ENCODE measurements at places on chromosomes 7 and 10.

DNA sequence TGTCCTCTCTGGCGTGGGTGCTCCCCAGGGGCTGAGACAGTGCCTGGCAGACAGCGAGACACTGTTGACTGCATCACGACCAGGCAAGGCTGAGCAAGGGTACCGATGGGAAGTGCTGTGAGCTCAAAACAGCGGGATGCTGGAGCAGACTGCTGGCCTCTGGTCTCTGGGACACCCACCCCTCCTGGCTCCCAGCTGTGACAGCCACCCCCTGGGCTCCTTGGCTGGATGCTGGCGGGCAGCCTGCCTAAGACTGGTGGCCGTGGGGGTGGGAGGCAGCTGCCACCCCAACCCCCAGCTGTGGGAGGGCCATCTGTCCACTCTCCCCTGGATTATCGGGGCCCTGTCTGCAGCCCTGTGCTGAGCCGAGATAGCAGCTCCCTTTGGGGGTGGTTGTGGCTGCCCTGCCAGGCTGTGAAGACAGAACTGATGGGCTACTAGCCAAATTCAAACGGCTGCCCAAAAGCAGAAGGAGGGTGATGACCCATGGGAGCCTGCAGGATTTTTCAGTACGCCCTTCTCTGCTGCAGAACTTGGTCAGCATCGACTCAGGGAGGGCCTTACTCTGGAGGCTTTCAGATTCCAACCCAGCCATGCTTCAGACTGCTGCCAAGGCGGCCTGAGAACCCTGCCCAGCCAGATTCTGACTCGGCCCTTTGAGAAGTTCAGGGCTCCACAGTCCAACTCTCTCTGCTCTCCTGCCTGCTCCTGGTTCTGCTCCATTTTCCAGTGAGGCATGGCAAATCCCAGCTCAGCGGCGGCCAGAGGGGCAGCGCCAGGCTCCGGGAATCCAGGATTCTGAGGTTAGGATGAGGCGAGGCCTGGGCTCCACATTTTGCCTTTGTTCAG lies 125.3 kb downstream of the NEURL1 start:
- peak; percentile 90 for DNase-seq

DNA sequence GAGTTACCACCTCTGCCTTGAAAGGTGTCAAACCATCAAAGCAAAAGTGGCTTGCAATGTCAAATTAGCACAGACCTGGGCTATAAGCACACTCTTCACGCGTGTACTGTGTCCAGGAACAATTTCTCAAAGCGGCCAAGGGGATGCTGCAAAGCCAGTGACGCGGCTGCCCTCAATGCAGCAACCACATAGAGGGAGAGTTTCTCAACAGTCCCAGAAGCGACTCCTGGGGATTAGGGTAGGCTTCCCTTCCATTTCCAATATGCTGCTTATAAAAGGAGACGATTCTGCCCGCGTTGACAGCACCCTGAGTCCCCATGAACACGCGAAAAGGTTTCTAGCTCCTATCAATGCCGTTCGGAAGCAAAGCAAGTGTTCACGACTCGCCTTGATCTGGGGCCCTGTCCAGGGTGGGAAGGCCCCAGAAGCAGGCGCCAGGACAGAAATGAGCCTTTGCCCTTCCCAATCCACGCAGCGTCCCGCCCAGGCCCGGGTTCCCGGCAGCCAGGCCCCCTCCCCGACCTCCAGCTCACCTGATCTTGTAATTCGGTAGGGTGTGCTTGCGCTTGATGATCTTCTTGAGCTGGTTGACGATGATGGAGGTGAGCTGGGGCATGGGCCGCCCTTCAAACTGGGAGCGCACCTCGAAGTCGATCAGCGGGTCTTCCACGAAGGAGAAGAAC lies 1.3 kb downstream of the PDZD8 start:
- DNase-seq, result peak; percentile 64

GRCh38 chr10:110863361-110863760 lies 8.4 kb upstream of the PDCD4 start:
- DNase-seq, result no peak

DNA sequence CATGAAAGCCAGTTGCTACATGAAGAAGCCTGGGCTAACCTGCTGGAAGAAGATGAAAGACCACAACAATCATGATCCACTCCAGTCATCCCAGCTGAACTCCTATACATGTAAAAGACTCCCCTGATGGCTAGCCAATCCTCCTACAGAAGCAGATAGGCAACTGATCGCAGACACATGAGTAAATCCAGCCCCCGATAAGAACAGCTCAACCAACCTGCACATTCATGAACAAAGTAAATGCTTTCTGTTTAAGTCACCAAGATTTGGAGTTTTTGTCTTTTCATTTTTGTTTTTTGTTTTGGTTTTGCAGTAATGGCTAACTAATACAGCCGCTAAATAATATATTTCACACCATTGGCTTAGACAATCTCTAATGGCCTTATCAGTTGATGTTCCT lies 53.7 kb downstream of the PRLHR start:
- DNase-seq, result no peak

DNA sequence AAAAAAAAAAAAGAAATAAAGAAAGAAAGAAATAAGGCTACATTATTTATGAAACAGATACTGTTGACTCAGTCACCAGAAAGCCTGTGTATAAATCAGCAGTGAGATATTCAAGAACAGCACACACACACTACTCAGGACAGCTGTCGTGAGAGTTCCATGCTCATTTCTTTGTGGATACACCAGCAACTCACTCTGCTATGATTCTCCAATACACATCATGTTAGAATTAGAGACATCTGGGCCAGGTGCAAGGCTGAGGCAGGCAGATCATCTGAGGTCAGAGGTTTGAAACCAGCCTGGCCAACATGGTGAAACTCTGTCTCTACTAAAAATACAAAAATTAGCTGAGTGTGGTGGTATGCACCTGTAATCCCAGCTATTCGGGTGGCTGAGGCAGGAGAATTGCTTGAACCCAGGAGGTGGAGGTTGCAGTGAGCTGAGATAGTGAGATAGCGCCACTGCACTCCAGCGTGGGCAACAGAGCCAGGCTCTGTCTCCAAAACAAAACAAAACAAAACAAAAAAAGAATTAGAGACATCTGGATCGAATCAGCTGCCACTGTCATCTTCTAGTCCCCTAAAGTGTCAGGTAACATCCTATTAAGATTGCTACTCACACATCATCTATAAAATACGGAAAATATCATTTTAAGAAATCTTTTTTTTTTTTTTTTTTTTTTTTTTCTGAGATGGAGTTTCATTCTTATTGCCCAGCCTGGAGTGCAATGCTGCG lies 11.2 kb upstream of the NUPR2 start:
- DNase-seq, result no peak

GRCh38 chr7:15998617-15999016 lies 312.1 kb upstream of the MEOX2 start:
- no peak for DNase-seq

DNA sequence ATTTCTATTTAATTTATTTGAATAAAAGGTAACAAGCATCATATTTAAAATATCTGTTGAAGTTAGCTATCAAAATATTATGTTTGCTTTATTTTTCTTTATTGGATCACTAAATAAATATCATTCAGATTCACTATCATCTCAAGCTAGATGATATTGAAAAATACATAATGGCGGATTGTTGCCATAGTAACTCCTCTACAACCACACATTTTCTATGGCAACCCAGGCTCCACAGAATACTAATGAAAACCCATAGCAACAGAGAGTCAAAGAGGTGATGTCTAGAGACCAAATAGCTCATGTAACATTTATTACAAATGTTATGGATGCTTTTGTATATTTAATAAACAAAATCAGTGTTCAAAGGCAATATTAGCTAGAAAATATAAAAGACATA lies 148.9 kb upstream of the CDK1 start:
- DNase-seq, result no peak

GRCh38 chr7:106878748-106879439 lies 13.8 kb downstream of the PIK3CG start:
- no peak for DNase-seq

GRCh38 chr7:131026297-131027000 lies 292.4 kb upstream of the KLF14 start:
- DNase-seq, result peak; percentile 36

GRCh38 chr10:102906507-102906906 lies 11.6 kb upstream of the CNNM2 start:
- no peak for DNase-seq

DNA sequence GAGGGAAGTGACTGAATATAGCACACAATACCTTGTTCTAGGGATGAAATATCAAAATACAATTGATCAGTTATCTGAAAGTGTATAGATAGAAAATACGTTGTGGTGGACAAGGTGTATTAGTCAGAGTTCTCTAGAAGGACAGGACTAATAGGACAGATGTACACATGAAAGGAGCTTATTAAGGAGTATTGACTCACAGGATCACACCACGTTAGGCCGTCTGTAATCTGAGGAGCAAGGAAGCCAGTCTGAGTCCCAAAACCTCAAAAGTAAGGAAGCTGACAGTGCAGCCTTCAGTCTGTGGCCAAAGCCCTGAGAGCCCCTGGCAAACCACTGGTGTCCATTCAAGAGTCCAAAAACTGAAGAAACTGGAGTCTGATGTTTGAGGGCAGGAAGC lies 406.1 kb downstream of the MDFIC start:
- DNase-seq, result no peak

- no peak for DNase-seq
Observed at GRCh38 chr10:104032144-104032775, 53.4 kb downstream of the COL17A1 start.

GRCh38 chr7:15925608-15926007 lies 239.1 kb upstream of the MEOX2 start:
- no peak for DNase-seq

- DNase-seq, result no peak
Observed at GRCh38 chr10:5951167-5951711, 26.1 kb downstream of the IL15RA start.

DNA sequence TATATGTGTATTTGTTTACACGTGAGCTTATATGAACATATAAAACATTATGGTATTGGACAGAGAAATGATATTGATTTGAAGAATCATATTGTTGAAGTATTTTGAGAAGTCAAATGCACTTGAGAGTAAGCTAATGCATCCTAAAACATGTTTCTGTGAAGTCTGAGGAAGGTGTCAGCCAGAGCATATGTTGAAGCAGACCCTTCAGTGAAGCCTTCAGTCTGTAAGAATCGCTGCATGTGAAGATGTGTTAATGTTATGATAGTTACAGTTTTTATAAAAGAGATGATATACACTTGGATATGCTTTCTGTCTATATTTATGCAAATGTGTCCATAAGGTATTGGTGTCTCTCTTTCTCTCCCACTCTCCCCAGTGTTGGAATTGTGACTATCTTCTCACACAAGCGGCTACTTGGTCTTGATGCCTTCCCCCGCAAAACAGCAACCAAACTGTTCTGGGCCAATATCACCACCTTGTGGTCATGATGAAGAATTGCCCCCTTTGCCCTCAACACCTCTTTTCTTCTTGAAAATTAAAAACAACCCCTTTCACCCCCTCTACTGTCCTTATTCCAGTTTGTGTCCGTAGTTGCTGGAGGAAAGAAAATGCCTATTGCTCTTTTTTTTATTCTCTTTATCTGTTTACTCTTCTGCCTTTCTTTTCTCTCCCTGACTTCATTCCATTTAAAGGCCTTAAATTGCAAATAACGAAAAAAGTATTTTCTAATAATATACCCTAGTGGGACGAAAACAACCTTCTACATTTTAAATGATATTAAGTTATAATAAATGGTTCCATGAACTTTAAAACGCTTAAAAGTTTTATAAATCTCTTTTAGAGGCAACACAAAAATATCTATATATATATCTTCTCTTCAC lies 64.9 kb downstream of the IKZF1 start:
- no peak for DNase-seq

GRCh38 chr7:95960706-95961244 lies 188.4 kb downstream of the DYNC1I1 start:
- DNase-seq, result no peak

DNA sequence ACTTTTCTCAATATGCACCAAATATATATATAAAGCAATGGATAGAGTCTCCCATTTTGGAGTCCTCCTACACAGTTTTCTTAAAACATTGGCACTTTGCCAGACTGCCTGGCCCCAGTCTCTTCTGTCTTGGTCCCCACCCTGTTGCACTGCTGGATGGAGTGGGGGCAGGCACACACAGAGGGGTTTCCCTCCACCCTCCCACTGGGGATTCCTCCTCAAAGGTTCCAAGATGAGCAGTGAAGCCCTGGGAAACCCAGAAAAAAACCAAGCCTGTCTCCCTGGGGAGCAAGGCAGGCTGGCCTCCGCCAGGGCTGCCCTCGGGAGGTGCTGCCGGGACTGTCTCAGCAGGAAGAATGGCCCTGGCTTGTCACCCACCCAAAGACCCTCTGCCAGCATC lies 68.0 kb downstream of the SH3PXD2A start:
- DNase-seq, result no peak

GRCh38 chr10:89351780-89352597 lies 24.2 kb downstream of the IFIT3 start:
- peak; percentile 81 for DNase-seq

DNA sequence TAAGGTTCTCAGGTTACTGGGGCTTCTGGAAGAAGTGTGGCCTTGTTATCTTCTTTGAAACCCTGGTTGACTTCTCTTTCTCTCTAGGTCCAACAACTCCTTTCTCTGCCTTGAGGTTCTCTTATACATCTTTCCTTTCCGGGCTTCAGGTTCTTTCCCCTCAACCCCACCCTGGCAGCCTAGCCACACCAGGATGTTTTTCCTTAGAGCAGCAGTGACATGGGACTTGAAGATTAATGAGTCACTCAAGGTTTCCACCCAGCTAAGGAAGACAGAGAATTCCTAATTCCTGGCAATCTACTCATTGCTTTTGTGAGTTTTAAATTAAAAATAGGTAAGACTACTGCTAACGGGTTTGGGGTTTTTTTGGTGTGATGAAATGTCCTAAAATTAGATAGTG lies 121.8 kb upstream of the HPS1 start:
- DNase-seq, result no peak

GRCh38 chr7:95405800-95406199 lies 9.6 kb upstream of the PON3 start:
- no peak for DNase-seq

DNA sequence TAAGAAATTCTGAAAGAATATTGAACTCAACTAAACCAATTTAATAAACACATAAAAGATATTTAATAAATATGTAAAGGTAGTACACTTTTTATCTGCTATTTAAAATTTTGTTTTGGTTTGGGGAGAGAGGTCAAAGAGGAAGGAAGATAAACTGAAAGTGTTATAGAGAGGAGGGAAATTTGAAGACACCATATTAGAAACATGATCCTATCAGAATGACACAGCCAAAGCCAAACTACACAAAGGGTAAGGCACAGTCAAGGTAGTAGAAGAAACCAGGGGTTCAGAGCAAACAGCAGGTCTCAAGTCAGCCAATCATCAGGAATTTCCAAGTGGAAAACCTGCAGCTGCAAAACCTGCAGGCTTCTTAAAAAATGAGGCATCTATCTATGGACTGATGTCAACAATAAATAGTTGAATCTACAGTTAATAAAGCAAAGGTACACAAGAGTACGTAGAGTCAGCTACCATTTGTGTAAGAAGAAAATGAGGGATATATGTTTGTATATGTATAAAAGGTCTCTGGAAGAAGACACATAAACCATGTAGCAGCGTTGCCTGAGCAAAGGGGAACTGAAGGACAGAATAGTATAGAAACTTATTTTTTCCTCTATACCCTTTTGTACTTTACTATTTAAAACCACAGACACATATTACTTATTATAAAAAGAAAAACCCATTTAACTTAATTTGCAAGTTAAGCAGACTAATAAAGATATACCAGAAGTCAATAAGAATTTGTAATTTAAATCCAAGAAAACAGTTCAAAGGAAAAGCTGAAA lies 10.0 kb downstream of the ZNF800 start:
- no peak for DNase-seq

Measured in GM03348 (cell line).